ENCODE measurements at places on chromosomes 1 and 21.

GRCh38 chr1:46194641-46195193 lies 3.5 kb downstream of the POMGNT1 start:
- DNase-seq, result no peak

DNA sequence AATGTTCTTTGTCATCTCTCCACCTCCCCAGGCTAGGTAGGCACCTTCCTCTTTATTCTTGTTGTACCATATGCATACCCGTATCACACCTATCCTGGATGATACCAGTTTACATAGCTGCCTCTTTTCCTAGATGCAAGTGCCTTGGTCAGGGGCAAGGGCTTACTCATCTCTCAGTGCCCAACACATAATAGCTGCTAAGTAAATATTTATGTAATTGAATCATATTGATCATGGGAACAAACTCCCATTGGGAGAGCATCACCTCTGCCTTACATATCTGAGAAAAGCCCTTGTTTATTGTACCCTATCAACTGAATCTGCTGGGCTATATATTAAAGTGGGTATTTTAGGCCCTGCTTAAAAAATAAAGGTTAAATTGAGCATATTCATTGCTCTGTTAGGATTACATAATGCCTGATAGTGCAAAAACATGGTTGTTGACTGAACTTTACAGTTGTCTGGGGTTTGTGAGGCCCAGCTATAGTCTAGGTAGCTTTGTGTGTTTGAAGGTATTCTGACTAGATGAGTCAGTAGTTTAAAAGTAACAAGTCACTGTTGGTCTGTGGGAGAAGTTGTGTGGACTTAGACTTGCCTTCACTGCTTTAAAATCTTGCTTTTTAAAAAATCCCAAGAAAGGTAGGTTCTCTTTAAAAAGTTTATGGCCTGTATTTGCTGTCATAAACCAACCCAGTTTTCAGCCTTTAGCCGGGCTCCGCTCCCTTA lies 82.6 kb downstream of the OLFML2B start:
- no peak for DNase-seq

DNA sequence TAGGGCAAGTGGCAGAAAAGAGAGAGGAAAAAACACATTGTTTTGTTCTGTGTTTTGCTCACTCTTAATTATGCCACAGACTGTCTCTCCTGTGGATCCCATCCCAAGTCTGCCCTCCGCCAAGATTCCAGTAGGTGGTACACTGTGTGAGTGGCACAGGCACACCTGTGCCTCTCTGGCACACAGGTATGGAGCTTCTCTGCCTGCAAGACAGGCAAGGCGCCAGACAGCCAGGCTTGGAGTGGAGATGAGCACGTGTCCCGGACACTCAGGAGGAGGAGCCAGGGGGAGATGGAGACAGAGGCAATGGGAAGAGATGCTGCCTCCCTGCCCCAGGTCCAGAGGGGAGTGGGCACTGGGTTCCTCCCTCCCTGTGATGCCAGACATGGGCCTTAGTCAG lies 6.5 kb upstream of the GRIK3 start:
- no peak for DNase-seq

- DNase-seq, result no peak
Observed at GRCh38 chr1:42043811-42044210, 109.4 kb upstream of the GUCA2B start.

DNA sequence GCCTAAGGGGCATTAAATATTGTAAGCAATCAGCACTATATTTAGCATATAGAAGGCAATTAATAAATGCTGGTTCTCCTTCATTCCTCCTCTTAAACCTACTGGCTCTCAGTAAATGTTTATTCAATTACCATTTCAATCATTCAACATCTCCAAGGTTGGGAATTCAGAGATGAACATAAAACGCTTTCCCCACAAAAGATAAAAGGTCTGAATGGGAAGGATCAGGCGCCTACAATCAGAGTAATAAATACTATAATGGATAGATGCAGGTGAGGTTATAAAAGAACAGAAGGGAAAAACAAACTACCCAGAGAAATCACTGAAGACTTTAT lies 407 bp upstream of the KTI12 start:
- DNase-seq, result no peak

DNA sequence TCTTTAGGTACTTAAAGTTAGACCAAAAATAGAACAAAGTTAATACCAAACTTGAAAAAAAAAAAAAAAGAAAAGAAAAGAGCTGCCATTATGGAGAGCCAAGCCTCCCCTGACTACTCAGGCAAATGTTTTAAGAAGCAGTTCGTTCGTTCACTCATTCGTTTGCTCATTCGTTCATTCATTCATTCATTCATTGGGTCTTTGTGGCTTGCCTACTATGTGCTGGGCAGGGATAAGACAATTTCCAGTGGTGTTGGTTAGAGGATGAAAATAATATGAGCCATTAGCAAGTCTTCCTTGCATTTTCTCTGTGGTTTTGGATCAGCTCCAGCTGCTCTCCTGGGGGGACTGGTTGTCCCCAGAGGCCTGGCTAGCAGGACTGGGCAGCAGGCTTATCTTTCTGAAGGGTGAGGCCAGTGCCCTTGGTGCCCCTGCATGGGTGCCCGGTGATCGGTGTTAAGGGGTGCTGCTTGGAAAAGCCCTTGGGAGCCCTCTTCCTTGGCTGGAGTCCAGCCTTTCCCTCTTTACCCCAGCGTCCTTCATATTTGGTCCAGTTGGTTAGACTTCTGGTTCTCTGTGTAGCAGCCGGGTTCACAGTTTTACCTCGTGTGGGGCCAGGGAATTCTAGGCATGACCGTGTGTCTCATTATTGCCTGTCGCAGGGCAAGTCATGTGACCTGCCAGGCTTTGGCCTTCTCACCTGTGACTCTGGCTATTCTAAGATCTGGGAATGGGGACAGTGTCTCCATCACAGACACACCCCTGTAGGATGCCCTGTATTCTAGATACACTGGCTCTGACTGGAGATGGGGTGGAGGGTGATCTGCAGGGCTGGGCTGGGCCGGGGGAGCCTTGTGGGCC lies 32.8 kb downstream of the LHX4 start:
- no peak for DNase-seq

GRCh38 chr1:145837656-145838055 lies 7.8 kb upstream of the NUDT17 start:
- no peak for DNase-seq

- no peak for DNase-seq
Observed at GRCh38 chr1:109274533-109275476, 8.1 kb downstream of the PSRC1 start.
